ENCODE measurements at places on chromosomes 5 and 9. TPM values are rescaled to one million over a fixed set of nuclear protein-coding genes. Genes with fewer than 3 reads are reported as not detected.

The C1QTNF2 gene
- total RNA-seq: not detected

The ANKRD31 gene
- under 0.01 TPM for total RNA-seq

The GAS1 gene
- 0.63 TPM for total RNA-seq

The GADD45G gene
- 0.49 TPM for total RNA-seq

The CNTNAP3B gene
- total RNA-seq: 361 TPM

The PTGDS gene
- total RNA-seq: 0.38 TPM

The CAAP1 gene
- 23.8 TPM for total RNA-seq

The TMC1 gene
- 1.3 TPM for total RNA-seq

The DAPK1 gene
- 47.8 TPM for total RNA-seq

The CSF1R gene
- not detected for total RNA-seq

The POLR3G gene
- 8.5 TPM for total RNA-seq

The HMGXB3 gene
- 51.5 TPM for total RNA-seq

The PLPPR1 gene
- total RNA-seq: not detected

The C7 gene
- total RNA-seq: 0.06 TPM
